ENCODE measurements at places on chromosomes 5 and 9.

- no peak for DNase-seq
Observed at GRCh38 chr9:28443461-28443860, 870.2 kb upstream of the C9orf72 start.

GRCh38 chr9:83706676-83707517 lies 861 bp downstream of the UBQLN1 start:
- DNase-seq, result peak; percentile 12

GRCh38 chr9:5493679-5494511 lies 16.4 kb upstream of the PDCD1LG2 start:
- DNase-seq, result peak; percentile 89

DNA sequence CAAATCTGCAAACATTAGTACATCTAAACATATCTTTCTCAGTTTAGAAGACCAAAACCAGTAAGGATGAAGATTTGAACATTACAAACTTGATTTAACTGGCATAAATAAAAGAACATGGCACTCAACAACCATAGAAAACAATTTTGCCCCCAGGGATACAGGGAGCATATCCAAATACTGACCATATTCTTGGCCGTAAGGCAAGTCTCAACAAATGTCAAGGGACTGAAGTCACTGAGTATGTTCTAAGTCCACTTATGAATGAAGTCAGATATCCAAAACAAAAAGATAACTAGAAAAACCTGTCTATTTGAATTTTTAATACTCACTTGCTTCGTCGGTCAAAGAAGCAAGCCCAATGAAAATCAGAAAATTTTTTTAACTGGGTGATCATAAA lies 14.1 kb downstream of the FEM1C start:
- DNase-seq, result peak; percentile 56

Measured in mammary epithelial cell (primary cell).